ENCODE measurements at places on chromosomes 7 and 10. TPM values are rescaled to one million over a fixed set of nuclear protein-coding genes. Genes with fewer than 3 reads are reported as not detected.
A peak's percentile ranks its signal among the peaks of the same experiment; 100 is the strongest.

Gene GJD4
- not detected for total RNA-seq

Gene ZNF277
- 15.6 TPM for total RNA-seq

Gene LGI1
- total RNA-seq, result not detected

Gene TAS2R41
- not detected for total RNA-seq

Gene LRRC18
- 0.16 TPM for total RNA-seq

Gene CHST3
- not detected for total RNA-seq

Gene SSC4D
- not detected for total RNA-seq

Gene TFEC
- total RNA-seq, result 0.73 TPM

Gene MMP21
- total RNA-seq, result not detected

DNA sequence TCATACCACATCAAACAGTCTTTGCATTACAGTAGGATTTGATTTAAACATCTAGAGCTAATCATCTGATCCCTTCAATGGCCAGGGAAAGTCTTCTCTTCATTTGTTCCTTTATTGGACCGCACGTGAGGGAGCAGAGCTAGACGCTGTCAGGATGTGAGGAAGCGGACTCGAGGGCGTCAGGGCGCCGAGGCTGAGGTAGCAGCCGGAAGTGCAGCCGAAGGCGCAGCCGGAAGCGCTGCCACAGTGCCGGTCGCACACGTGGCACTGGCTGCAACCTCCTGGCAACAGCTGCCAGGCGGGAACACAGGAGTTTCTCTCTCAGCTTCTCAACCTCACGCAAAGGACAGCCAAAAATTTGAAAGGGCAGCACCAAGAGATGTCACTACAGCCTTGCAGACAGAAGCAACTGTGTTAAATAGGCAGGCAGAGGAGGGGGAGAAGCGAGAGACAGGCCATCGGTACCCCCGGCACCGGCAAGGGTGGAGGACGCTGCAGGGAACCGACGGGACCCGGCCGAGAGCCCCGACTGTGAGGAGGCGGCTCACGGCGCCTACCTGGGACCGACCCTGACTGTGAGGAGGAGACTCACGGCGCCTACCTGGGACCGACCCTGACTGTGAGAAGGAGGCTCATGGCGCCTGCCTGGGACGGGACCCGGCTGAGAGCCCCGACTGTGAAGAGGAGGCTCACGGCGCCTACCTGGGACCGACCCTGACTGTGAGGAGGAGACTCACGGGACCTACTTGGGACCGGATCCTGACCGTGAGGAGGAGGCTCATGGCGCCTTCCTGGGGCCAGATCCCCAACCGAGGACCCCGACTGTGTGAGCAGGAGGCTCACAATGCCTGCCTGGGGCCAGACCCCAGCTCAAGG is 32.3 kb downstream of the VIPR2 start:
- H3K27ac ChIP-seq, result no peak overlapping the region
- H3K4me3 ChIP-seq, result peak overlapping the region; percentile 15
- peaks cover 5% of the 10 kb centered on the region for H3K4me1 ChIP-seq

DNA sequence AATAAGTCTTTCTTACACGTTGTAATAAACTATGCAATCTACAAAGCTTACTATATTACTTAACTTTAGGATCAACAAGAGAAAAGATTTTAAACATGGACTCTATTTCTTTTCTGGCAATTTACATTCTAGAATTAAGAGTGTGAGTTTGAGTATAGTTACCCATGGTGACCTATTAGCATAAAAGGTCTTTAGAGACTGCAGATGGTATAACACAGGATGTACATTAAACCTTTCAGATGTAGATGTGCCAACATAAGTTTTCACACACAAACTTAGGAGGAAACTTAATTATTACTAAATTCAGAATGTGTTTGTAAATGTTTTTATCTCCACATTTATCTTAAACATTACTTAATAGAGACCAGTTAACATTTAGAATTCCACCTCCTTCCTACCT is 54.1 kb downstream of the KCND2 start:
- DNase-seq, result no peak
- H3K27me3 ChIP-seq, result no peaks in the 10 kb centered on the region
- H3K27ac ChIP-seq, result no peak overlapping the region
- H3K36me3 ChIP-seq, result no peaks in the 10 kb centered on the region
- no peak overlapping the region for H3K4me3 ChIP-seq

- H3K36me3 ChIP-seq, result no peaks in the 10 kb centered on the region
- H3K4me1 ChIP-seq, result no peaks in the 10 kb centered on the region
- no peak overlapping the region for H3K4me3 ChIP-seq
- H3K27me3 ChIP-seq, result no peaks in the 10 kb centered on the region
- no peak for DNase-seq
These were observed 38.9 kb downstream of the POU6F2 start for GRCh38 chr7:39016609-39017008.

DNA sequence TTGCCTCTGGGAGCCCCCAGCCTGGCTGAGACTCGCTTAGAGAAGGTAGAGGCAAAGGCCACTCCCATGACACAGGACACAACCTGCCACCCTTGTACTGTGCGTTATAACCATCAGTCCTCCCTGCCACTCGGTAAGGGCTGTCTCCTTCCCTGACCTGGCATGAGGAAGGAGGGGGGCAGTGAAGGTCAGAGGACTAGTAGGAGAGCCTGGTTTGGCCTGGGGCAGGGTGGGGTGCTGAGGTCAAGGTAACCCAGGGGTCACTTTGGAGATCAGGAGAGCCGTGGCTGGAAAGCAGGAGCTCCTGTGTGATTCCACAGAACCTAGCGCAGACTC is 6.9 kb upstream of the TNRC18 start:
- DNase-seq, result no peak
- H3K36me3 ChIP-seq, result peaks cover 4% of the 10 kb centered on the region
- peaks cover 54% of the 10 kb centered on the region for H3K27me3 ChIP-seq
- H3K4me1 ChIP-seq, result peaks cover 28% of the 10 kb centered on the region
- no peak overlapping the region for H3K4me3 ChIP-seq

DNA sequence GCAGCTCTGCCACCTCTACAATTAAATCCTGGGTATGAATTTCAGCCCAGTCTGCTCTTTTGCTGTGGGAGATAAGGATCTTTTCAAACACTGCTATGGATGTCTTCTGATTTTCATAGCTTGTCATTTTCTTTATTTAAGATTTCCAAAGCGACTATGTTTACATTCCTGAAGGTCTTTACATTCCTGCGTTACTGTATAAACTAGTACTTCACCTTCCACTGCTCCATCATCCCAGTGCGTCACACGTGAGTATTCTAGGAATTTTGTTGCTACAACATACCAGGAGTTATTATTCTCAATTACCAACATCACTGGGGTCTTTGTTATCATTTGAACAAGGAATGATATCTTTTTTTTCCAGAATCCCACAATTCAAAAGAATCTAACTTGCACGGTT is 944.7 kb downstream of the SORCS3 start:
- no peaks in the 10 kb centered on the region for H3K4me1 ChIP-seq
- no peaks in the 10 kb centered on the region for H3K36me3 ChIP-seq
- no peaks in the 10 kb centered on the region for H3K27me3 ChIP-seq

GRCh38 chr7:85890244-85890811 is 703.5 kb upstream of the SEMA3D start:
- no peaks in the 10 kb centered on the region for H3K4me1 ChIP-seq
- no peaks in the 10 kb centered on the region for H3K36me3 ChIP-seq
- no peaks in the 10 kb centered on the region for H3K27me3 ChIP-seq
- no peak overlapping the region for H3K27ac ChIP-seq
- DNase-seq, result no peak

DNA sequence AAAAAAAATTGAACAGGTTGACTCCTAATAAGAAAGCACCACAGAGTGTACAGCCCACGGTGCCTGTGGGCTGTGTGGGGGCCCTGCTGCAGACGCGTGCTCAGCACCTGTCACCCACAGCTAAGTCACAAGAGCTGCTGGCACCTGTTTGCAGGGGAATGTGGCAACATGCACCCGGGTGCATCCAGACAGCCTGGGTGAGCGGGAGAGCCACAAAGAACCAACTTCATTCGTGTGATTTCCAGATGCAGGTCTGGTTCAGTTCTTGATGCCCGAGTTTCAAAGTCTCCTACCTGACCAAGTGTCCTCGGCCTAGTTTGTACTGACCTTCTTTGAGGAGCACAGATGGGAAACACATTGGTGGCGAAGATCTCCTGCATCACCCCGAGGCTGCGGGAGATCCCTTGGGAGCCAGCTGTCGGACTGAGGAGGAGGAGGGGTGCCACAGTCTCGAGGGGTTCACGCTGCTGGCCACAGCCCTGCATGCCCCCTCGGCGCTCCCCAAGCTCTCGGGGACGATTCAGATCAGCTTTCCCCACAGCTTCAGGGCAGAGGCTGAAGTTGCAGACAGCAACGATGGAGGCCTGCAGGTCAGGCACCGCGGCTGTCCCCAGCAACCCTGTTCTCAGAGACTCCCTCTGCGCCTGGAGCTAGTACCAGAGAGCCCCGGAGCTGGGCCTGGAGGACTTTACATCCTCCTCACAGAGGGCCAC is 35.3 kb downstream of the AMZ1 start:
- H3K4me3 ChIP-seq, result no peak overlapping the region
- no peak overlapping the region for H3K27ac ChIP-seq
- H3K4me1 ChIP-seq, result peaks cover 37% of the 10 kb centered on the region

DNA sequence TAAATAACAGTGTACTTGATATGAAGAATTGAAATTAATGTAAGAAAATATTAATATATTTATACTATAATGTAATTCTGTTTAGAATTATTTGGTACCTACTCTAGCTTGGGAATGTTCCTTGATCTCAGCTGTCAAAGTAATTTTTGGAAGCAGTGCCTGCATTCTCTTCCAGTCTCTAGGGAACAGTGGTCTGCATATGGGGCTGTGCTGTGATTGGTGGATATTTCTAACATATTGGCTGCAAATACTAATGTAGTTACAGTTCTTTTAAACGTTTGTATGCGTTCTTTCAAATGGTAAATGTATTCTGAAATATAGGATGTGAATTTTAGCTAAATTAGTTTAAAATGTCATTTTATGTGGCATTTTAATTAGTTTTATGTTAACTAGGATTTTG is 87.2 kb downstream of the PHF14 start:
- no peaks in the 10 kb centered on the region for H3K27me3 ChIP-seq
- DNase-seq, result no peak
- H3K4me3 ChIP-seq, result no peak overlapping the region
- H3K36me3 ChIP-seq, result peaks cover 15% of the 10 kb centered on the region
- no peak overlapping the region for H3K27ac ChIP-seq
- H3K4me1 ChIP-seq, result no peaks in the 10 kb centered on the region

DNA sequence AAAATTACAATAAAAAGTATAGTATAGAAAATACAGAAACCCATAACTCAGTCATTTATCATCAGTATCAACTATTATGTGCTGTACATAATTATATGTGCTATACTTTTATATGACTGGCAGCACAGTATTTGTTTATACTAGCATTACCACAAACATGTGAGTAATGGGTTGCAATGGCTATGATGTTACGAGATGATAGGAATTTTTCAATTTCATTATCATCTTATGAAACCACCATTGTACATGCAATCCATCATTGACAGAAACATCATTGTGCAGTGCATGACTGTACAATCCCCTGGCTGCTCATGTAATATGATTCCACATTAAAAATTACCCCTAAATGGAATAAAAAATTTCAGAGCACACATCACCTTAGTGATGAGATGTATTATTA is 55.7 kb upstream of the TMEM229A start:
- no peak for DNase-seq
- no peaks in the 10 kb centered on the region for H3K36me3 ChIP-seq
- H3K27ac ChIP-seq, result no peak overlapping the region
- H3K4me3 ChIP-seq, result no peak overlapping the region

DNA sequence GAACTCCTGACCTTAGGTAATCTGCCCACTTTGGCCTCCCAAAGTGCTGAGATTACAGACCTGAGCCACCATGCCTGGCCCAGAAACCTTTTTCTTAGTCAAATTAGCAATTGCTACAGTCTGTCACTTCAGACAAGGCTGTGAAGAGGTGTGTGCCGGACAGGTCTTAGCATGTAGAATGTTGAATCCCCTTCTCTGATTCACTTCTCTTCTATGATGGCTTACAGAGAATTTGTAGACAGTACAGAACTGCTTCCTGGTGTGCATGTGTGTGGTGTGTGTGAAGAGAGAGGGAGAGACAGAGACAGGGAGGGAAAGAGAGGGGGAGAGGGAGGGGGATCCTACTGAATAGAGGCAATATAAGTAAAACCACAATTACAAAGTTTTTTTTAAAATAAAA is 150.4 kb downstream of the PARD3 start:
- no peaks in the 10 kb centered on the region for H3K36me3 ChIP-seq
- H3K4me1 ChIP-seq, result peaks cover 3% of the 10 kb centered on the region
- no peak for DNase-seq
- peaks cover 3% of the 10 kb centered on the region for H3K27me3 ChIP-seq
- no peak overlapping the region for H3K4me3 ChIP-seq

DNA sequence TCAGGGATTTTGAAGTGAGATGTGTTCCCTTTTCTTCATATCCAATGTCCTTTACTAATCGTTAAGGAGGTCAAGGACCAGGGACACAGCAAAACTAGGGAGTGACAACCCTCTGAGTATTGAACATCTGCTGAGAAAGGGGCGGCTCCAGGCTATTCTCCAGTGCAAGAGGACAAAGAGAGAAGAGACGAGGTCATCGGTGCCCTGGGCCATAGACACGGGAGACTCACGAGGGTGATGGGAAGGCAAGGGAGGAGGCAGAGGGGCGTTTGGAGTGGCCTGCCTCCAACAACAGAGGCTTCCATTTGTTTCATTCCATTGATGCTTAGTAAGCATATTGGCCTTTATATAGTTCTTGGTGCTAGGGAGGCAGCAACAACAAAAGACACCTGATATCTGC is 268.4 kb downstream of the CXCL12 start:
- no peaks in the 10 kb centered on the region for H3K4me1 ChIP-seq
- DNase-seq, result no peak
- H3K27ac ChIP-seq, result no peak overlapping the region
- peaks cover 2% of the 10 kb centered on the region for H3K27me3 ChIP-seq
- H3K4me3 ChIP-seq, result no peak overlapping the region

DNA sequence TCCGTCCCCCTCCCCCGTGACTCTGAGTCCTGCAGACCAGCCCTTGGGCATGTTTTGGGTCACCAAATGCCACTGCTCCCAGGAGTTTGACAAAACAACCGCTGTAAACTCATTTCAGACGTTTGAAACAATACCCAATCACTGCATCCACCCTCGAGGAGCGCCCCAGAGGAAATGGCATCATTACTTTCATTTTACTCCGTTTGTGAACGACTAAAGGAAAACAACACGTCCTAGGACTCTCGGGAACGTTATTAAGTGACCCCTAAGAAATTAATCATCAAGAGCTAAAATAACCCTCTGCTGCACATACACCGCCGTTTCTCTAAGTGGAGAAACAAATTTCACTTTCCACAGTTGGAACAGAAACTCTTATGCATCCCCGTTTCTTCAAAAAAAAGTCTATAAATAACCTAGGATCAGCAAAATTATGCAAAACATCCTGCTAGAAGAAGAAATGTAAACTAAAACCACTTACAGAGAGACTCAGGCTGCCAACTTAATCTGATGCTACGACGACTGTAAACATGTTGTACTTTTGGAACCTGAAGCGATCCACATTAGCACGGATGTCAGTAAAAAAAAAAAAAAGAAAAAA is 109.9 kb upstream of the EFCAB10 start:
- peaks cover 34% of the 10 kb centered on the region for H3K4me1 ChIP-seq
- H3K27ac ChIP-seq, result peak overlapping the region; percentile 84
- peaks cover 2% of the 10 kb centered on the region for H3K36me3 ChIP-seq
- peak; percentile 62 for DNase-seq

- H3K36me3 ChIP-seq, result no peaks in the 10 kb centered on the region
- no peak overlapping the region for H3K27ac ChIP-seq
- DNase-seq, result no peak
- H3K27me3 ChIP-seq, result no peaks in the 10 kb centered on the region
These were observed 1053.9 kb downstream of the KCNMA1 start for GRCh38 chr10:76583711-76584161.

- H3K27me3 ChIP-seq, result no peaks in the 10 kb centered on the region
- H3K4me3 ChIP-seq, result no peak overlapping the region
- no peaks in the 10 kb centered on the region for H3K36me3 ChIP-seq
- H3K27ac ChIP-seq, result no peak overlapping the region
- H3K4me1 ChIP-seq, result peaks cover 33% of the 10 kb centered on the region
These were observed 51.3 kb upstream of the VIPR2 start for GRCh38 chr7:159195946-159196345.
